ENCODE measurements at places on chromosomes 16 and 17.

GRCh38 chr16:68370581-68371275 lies 59.9 kb downstream of the PRMT7 start:
- DNase-seq = peak; percentile 38

DNA sequence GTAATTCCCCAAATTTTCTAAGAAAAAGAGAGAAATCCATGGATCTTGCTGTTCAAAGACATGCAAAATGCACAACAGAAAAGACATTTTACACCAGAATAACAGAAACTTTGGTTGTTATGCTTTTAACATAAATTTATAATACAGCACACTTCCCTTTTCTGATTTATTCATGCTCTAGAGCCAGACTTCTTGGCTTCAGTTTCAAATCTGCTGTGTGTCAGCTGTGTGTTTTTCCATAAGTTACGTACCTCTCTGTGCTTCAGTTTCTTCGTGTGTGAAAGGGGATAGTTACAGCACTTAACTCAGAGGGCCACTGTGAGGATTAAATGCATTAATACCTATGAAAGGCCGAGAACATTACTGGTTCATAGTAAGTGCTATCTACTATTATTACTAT lies 6.8 kb upstream of the CCL3L1 start:
- DNase-seq = no peak

GRCh38 chr16:1193143-1193824 lies 31.8 kb downstream of the TPSG1 start:
- no peak for DNase-seq

- DNase-seq = no peak
Measured at GRCh38 chr16:89442588-89442987, 47.8 kb downstream of the ANKRD11 start.

GRCh38 chr17:2435181-2435741 lies 34.4 kb upstream of the MNT start:
- DNase-seq = peak; percentile 84

DNA sequence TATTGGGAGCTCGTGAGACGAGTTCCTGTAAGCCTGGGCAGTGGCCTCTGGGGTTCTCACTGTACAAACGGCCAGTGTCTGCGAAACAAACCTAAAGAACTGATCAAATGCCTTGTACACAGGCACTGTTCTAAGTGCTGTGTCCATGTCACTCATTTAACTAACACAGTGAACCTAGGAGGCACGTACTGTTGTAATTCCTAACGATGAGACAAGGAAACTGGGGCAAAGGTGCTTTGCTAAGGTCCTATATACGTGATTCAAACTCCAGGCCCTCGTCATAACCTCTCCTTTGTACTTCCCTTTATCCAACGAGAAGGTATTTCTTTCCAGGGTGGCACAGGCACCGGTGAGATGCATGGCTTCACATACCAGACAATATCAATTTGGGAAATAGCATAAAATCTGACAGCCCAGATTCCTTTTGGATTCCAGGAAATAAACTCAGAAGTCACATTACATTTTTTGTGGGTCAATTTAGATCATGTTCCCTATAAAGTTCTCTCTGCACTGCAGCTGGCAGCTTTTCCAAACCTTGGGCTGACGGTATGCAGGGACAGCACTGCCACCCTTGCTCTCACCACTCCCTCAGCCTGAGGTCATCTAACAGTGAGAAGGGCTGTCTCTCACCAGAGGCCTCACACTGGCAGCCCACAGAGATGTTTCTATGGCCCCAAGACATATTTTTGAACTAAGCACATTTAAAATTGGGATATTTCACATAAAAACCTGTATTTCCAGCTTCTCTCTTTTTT lies 18.3 kb downstream of the GLYR1 start:
- DNase-seq = no peak

DNA sequence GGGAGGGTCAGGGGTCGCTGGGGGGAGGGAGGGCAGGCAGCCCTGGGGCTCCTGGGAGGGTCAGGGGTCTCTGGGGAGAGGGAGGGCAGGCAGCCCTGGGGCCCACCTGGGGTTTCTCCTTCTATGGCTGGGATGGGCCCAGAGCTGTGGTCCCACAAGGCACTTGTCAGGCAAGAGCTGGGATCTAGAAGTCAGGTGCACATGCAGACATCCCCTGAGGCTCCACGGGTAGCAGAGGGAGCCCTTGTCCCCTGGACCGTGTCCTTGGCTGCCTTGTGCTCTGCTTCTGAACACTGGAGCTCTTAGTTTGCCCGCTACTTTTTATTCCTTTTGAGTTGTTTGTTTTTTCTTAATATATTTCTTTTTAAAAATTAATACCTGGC lies 1.8 kb downstream of the TUBB3 start:
- DNase-seq = peak; percentile 38

DNA sequence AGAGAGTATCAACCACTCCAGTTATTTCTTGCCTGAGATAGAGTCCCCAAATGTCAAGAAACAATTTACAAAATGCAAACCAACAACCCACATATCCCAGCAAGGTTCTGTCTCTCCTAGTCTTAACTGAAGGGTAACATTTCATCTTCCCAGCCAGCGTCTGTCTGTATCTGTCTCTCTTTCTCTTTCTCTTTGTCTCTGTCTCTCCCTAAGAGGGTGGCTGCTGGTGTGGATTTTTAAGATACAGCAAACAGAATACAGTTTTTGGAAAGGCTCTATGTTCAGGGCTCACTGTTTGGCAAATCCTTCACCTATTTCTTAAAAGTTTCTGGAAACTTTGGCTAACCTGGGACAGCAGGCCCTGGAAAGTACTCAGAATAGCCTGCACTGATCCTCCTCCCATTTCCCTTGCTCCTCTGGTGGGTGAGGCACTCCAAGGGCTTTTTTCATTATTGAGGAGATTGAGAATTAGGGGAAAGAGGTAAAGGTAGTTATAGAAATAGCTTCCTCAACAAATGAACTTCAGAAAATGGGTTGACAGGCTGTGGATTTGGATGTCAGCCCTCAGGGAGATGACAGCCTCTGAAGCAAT lies 6.2 kb downstream of the HOXB4 start:
- no peak for DNase-seq

DNA sequence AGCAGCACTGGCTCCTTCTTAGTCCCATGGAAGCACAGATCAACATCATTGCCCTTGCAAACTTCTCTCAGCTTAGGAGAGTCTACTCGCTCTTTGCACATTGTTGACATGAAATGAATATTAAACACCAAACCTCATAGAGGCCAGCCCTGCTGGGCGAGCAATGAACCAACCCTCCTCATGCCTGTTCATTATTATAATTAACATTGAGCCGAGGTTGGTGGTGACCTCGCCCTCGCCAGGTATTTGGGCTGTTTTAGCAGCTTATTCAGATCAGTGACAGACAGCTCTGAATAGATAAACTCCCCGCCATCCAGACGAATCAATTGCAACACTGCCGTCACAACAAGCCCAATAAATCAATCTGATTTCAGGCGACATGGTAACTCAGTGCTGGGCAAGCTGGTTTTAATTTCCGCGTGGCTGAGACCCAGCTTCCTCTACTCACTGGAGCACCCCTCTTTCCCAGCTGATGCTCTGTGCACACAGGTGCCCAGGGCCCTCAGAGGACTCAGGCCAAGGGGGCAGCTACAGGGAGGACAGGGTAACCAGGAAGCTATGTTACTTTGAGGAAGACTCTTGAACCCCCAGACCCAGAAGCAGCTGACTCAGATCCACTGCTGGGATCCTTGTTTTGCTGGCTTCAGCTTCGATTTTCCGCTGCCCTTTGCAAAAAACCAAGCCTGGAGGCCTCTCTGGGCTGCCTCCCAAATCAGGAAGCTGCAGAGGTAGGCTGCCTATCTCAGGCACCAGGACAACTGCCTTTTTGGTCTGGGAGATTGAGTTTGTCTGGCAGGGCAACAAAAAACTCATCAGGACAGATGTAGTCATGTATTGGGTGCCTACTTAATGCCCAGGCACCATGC lies 10.7 kb upstream of the SEZ6 start:
- DNase-seq = no peak

GRCh38 chr16:15576960-15577958 lies 65.7 kb downstream of the MARF1 start:
- DNase-seq = no peak

DNA sequence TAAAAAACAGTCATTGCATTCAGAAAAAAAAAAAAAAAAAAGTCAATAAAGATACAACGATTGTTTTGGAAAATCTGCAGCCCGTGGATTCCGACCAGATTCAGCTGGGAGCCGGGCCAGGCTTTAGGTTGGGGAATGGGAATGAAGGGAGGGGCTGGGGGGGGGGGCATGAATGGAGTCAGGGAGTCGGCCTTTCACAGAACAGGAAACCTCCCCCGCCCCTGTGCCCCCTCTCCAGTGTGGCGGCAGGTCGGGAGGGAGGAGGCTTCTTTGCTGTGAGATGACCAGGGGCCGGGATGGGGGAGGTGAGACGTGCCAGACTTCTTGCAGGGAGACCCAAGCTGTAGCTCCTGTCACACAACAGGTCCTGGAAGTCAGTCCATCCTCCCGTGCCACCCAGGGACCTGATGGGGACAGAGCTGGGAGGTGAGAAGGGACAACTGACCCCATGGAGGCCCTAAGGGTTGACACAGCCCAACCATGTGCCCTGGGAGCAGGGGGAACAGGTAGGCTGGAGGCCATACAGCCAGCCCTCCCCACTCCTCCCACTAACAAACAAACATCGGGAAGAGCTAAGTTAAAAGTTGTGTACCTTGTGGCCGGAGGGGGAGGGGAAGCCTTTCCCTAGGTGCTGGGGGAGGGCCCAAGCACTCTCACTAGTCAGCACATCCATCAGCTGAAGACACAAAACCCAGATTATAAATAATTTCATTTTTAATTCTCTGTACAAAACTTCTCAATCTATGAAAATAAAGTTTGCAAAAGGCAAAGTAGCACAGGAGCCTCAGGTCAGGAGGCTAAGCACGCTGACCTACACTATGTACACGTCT lies 25.2 kb downstream of the SREBF1 start:
- DNase-seq = no peak

DNA sequence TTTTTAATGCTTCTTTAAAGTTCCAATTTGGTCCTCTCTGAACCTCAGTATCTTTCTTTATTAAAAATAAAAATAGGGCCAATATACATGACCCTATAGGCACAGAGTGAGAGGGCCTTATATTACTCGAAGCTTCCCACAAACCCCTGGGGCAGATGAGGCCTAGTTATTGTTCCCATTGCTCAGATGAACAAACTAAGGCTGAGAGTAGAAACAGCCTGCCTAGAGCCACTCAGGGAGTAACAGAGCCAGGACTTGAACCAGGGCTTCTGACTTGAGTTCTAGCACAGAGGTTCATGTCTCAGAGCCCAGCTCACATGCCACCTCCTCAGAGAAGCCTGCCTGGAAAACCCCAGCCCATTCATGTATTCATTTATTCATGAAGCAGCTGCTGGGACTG lies 7.7 kb downstream of the BCL7C start:
- DNase-seq = no peak

- DNase-seq = no peak
Measured at GRCh38 chr16:61465285-61465684, 571.0 kb downstream of the CDH8 start.

DNA sequence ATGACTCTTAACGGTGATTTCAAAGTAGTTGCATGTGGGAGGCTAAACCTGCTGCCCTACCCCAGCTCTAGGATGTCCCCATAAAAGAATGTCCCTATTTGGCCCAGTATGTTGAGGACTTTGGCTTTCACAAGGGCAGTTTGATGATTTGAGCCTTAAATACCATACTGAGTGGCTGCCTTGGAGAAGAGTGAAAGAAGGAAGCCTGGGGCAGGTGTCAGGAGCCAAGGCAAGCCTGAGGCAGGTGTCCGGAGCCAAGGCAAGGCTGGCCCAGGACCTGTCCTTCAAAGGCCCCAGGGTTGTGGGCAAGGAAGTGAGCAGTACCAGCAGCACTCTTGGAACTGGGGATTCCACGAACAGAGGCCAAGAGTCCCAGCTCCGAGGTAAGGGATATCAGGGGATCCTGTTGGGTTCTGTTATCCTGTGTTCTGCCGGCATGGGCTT lies 18.6 kb downstream of the ST6GALNAC2 start:
- no peak for DNase-seq

DNA sequence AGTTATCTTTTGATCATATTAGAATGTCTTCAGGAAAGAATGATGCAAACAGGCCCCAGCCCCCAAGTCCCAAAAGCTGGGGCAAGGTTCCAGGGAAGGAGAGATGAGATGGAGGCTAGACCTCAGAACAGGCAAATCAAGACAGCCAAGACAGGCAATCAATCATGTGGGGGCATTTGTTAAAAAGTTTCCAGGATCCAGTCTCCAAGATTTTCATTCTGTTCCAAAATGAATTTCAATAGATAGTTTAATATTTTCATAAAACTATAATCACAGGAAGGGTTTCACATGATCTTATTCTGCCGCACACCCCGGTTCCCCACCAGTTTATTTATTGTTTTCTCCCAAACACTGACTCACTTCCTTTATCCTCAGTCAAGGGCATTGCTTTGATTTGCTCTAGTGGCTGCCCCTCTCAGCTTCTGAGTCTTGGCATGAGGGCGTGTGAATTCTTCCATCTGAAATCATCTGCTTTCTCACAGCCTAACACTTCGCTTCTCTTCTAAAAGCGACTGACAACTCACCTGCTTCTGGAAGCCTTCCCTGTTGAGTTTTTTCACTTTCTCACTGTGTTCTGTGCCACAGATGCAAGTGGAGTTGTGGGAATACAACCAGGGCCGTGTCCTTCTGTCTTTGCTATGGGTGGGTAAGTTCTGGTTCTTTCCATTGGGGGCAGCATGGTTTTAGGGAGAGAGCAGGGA lies 12.2 kb upstream of the TERF2 start:
- DNase-seq = no peak

GRCh38 chr17:68127914-68128313 lies 92.4 kb downstream of the KPNA2 start:
- DNase-seq = no peak

DNA sequence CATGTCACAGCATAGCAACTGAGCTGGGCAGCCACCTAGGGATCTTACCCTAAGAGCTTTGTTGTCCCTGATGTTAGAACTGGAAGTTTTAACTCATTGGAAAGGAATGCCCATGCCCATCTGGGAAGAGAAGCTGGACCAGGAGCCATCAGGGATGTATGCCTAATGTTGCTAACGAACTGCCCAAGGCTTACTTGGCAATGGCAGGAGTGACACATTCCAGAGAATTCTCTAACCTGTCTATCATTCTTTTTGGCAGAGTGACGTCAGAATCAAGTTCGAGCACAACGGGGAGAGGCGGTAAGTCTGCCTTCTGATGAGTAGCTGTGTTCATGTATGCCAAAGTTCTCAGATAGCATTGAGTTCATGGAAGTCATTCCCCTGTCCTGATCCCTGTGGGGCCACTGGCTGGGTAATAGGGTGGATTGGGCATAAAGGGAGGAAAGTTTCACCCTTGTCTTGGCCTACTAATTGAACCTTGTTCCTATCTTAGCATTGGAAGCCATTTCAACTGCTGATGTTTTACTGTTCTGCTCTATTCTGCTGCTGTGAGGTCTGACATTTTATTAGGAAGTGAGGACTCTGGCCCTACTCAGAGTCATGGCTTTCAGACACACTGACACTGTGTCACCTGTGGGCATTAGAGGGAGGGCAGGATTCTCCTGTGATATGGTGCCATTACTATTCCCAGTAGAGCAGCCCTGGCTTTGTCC lies 23.7 kb downstream of the MAP3K3 start:
- no peak for DNase-seq

DNA sequence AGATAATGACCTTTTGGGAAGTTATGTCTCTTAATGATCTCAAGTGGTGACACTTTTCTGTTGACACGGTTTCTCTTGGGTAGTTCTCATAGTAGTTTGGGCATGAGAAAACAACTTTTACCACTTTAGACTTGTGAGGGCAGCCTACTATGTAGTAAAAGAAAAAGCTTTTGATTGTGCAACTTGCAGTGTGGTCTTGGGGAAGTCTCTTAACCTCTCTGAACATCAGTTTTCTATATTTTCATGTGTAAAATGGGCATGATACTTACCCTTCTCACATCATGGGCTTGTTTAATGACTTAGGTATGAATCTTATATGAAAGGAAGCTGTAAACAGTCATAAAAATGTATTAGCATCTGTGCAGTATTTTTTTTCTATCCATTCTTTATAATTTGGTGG lies 11.2 kb downstream of the NF1 start:
- DNase-seq = no peak
